Mesendoderm (in vitro differentiated cells): ENCODE measurements at places on chromosomes 13 and 19.

GRCh38 chr19:47486900-47487299 is 2.9 kb upstream of the KPTN start:
- H3K36me3 ChIP-seq = peaks cover 3% of the 10 kb centered on the region
- H3K27me3 ChIP-seq = no peaks in the 10 kb centered on the region
- no peak for DNase-seq

- H3K27ac ChIP-seq = no peak within 1 kb of the TSS
- H3K4me3 ChIP-seq = no peak within 1 kb of the TSS
- DNase-seq = no peak
- H3K36me3 ChIP-seq = no peaks in the 10 kb centered on the region
- no peaks in the 10 kb centered on the region for H3K27me3 ChIP-seq
These were observed at the start of gene FUT3 for GRCh38 chr19:5851302-5851701. Gene FUT3 (minus strand): TSS chr19:5851449.

DNA sequence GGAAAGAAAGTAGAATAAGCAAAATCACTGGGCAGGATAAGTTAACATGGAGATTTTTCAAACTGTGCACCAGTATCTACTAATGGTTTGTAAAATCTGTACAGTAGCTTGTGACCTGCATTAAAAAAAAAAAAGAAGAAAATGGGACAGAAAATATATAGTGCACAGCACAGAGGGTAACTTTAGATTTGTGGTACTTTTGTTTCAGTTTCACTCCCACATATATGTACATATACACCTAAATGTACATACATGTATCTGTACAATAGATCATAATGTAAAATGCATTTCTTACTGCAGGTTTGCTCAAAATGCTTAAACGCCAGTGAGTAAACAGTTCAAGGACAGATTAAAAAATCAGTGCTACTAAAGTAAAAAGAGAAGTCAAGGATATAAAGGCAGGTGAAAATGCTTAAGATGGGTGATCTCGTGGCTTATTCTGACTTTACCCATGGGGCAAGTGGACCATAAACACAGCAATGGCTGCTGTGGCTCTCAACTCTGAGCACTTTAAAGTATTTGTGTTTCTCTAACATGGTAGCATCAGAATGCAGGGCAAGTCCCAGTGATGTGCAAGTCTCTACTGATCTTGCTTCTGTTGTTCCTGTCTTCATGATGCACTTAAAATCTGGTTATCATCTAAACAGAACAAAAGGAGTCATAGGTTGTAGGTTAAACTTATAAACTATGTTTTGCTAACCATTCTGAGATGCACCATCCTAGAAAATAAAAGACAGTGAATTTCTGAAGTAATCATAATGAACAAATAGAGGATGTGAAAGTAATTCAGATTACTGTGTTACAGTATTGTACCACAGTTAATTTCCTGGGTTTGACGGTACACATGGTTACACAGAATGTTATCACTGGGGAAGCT is 112.3 kb downstream of the MIPEP start:
- no peak overlapping the region for H3K27ac ChIP-seq

- no peaks in the 10 kb centered on the region for H3K4me1 ChIP-seq
- H3K36me3 ChIP-seq = no peaks in the 10 kb centered on the region
- no peak within 1 kb of the TSS for H3K4me3 ChIP-seq
These were observed at the start of gene LRG1 for GRCh38 chr19:4539693-4540581. Gene LRG1 (minus strand): TSS chr19:4540036. CDS start chr19:4540013, 23 bp downstream.

DNA sequence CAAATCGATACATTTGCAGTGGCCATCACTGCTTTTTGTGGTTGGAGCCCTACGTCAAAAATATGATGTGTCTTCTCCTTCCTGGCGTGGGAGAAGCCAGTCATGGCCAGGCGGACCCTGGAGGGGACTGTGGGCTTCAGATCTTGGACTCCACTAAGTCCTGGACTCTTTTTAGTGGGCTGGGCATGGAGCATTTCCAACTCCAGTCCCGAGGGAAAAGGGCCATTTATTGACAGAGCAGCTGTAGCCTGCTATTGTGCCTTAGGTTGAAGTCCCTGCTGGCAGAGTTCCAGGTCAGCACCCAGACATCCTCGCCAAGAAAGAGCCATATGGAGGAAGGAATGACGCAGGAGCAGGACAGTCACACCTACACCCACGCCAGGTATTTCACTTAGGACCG is 179.2 kb upstream of the ZNF507 start:
- no peak for DNase-seq
- H3K27ac ChIP-seq = no peak overlapping the region
- no peak overlapping the region for H3K4me3 ChIP-seq
- no peaks in the 10 kb centered on the region for H3K36me3 ChIP-seq
- no peaks in the 10 kb centered on the region for H3K27me3 ChIP-seq
- no peaks in the 10 kb centered on the region for H3K4me1 ChIP-seq

GRCh38 chr13:44322928-44323327 is 50.7 kb upstream of the SERP2 start:
- H3K4me1 ChIP-seq = no peaks in the 10 kb centered on the region
- no peaks in the 10 kb centered on the region for H3K27me3 ChIP-seq
- no peaks in the 10 kb centered on the region for H3K36me3 ChIP-seq

DNA sequence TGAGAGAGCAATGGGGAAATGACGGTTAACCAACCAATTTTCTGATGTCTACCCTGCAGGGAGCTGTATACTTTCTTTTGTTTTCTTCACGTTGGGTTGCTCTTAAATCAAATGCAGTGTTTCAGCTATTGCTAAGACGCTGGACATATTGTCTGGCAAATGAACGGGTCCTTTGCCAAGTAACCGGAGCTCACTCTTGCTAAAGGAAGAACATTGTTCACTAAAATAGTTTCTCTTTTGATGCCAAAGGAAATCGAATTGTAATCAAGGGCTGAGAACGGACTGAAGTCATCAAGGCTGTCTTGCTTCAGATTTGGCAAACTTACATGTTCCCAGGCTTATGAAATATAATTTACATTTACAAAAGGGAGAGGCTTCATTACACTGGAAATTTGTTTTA is 142.3 kb upstream of the ARGLU1 start:
- no peaks in the 10 kb centered on the region for H3K4me1 ChIP-seq
- H3K36me3 ChIP-seq = no peaks in the 10 kb centered on the region
- no peaks in the 10 kb centered on the region for H3K27me3 ChIP-seq
- DNase-seq = no peak
- H3K4me3 ChIP-seq = no peak overlapping the region

- H3K27me3 ChIP-seq = no peaks in the 10 kb centered on the region
- no peaks in the 10 kb centered on the region for H3K4me1 ChIP-seq
- no peak overlapping the region for H3K27ac ChIP-seq
These were observed 416.6 kb downstream of the KLF12 start for GRCh38 chr13:73717632-73718031.

DNA sequence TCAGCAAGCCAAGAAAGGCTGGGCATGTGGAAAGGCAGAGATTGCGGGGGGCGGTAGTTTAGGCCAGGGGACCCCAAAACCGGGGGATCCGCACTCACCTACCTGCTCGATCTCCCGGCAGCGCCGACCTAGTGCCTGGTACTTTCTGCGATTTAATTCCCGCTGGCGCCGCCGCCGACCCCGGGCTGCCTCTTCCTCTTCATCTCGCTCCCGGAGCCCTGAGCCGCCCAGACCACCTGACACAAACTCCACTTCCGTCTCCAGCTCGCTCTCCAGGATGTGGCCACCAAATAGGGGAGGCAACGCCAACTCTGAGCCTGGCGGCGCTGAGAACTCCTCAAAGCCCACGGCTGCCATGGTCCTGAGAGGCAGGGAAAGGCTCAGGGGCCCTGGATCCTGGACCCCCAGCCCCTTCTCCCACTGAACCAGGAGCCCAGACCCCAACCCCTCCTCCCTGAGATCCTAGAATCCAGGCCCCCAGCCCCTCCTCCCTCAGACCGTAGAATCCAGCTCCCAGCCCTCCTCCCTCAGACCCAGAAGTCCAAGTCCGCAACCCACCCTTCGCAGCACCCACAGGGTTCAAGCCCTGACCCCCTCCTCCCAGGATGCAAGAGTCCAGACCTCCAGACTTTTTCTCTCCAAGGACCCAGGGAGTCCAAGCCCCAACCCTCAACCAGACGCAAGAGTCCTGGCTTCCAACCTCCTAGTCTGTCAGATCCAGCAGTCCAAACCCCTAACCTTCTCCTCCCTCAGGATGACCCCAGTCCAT is 933 bp downstream of the TFPT start:
- H3K36me3 ChIP-seq = peaks cover 3% of the 10 kb centered on the region
- H3K27me3 ChIP-seq = no peaks in the 10 kb centered on the region
- peak overlapping the region; percentile 61 for H3K4me3 ChIP-seq
- no peak for DNase-seq
- no peak overlapping the region for H3K27ac ChIP-seq
- H3K4me1 ChIP-seq = no peaks in the 10 kb centered on the region

DNA sequence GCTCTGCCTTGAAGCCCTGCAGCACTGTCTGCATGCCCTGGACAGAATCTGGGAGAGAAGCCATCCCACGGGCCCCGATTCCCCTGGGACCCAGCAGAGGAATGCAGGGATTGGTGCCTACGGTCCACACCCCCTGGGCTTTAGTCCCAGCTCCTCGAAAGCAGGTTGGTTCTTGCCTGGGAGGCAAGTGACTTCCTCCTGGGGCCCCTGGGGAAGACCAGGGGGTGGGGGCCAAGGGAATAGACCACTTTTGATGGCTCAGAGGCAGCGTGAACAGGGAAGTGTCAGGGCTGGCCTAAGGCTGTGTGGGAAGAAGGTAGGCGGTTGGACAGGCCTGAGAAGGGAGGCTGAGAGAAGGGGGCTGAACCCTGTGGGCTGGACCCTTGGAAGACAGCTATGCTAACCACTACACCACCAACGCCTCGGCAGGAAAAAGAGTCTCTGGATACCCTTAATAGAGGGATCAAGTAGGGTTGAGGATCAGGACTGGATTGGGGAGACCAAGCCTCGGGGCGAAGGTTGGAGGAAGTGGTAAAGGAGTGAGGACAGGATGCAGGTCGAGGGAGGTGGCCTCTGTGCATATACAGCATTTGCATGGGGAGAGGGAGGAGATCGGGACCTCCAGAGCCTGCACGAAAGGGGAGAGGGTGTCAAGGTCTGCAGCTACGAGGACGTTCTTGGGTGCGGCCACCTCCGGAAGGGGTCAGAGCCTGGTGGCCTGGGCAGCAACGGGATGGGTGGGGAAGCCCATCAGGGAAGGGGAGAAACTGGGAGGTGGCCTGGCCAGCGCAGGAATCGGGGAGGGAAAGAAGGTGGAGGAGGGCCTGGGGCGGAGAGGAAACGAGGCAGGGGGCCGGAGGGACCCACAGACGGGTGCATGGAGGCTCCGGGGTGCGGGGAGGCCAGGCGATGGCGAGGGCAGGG is 709 bp downstream of the DPP9 start:
- no peaks in the 10 kb centered on the region for H3K27me3 ChIP-seq
- H3K36me3 ChIP-seq = no peaks in the 10 kb centered on the region
- DNase-seq = peak; percentile 13
- peak overlapping the region; percentile 20 for H3K27ac ChIP-seq
- peak overlapping the region; percentile 93 for H3K4me3 ChIP-seq

GRCh38 chr19:7926021-7926726 is at the start of gene CTXN1:
Gene CTXN1 (minus strand): TSS chr19:7926135. CDS start chr19:7925538, 597 bp downstream.
- H3K36me3 ChIP-seq = peaks cover 2% of the 10 kb centered on the region
- H3K4me3 ChIP-seq = peak within 1 kb of the TSS; percentile 26
- peak; percentile 69 for DNase-seq
- no peaks in the 10 kb centered on the region for H3K4me1 ChIP-seq

- no peak for DNase-seq
- H3K4me1 ChIP-seq = no peaks in the 10 kb centered on the region
- no peaks in the 10 kb centered on the region for H3K36me3 ChIP-seq
- H3K27me3 ChIP-seq = no peaks in the 10 kb centered on the region
These were observed 31.3 kb upstream of the FOXO1 start for GRCh38 chr13:40697711-40698110.

DNA sequence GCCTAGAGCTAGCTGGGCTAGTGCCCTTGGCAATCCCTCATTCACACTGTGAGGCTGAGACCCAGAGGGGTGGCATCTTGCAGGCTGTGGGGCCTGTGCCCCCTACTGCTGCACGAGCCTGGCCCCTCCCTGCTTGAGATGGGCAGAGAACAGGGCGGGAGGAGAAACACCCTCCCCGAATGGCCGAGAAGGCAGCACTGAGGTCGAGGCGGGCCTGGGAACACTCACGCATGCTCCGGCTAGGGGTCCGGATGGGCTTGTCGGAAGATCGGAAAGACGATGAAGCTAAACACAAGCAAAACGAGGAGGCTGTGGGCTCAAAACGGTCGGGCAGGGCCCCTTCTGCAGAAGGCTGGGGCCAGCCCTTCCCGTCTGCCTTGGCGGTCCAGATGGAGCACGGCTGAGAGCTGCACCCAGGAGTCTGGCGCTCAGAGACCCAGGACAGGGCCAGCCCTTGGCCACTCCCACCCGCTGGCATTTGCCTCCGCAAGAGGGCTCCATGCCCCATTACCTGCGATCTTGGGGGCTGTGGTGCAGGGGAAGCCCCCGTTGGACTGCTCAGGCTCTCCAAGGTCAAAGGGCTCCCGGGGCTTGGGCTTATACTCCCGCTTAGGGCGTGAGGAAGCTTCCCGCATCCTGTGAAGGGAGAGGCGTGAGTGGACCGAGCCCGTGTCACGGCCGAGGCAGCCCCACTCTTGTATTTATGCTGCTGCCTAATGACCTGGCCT is 18.9 kb downstream of the MPND start:
- H3K27ac ChIP-seq = no peak overlapping the region
- H3K4me3 ChIP-seq = no peak overlapping the region
- no peaks in the 10 kb centered on the region for H3K4me1 ChIP-seq

- no peak overlapping the region for H3K27ac ChIP-seq
- H3K4me3 ChIP-seq = no peak overlapping the region
- H3K36me3 ChIP-seq = no peaks in the 10 kb centered on the region
- DNase-seq = no peak
These were observed 658 bp upstream of the ISOC2 start for GRCh38 chr19:55461974-55462626.
